ENCODE measurements at places on chromosomes 12 and 14. TPM values are rescaled to one million over a fixed set of nuclear protein-coding genes. Genes with fewer than 3 reads are reported as not detected.
A peak's percentile ranks its signal among the peaks of the same experiment; 100 is the strongest.

The PLA2G1B gene
- total RNA-seq, result not detected

The TAS2R42 gene
- not detected for total RNA-seq

The SOAT2 gene
- not detected for total RNA-seq

The DAAM1 gene
- 17.5 TPM for total RNA-seq

The FGD4 gene
- 3.5 TPM for total RNA-seq

The EPS8 gene
- total RNA-seq, result 107 TPM

The FIGNL2 gene
- 0.32 TPM for total RNA-seq

The SYNDIG1L gene
- not detected for total RNA-seq

The PHLDA1 gene
- 36.7 TPM for total RNA-seq

The HCAR3 gene
- total RNA-seq, result not detected

The PFDN5 gene
- total RNA-seq, result 380 TPM

The CCDC184 gene
- 1.0 TPM for total RNA-seq

The KCNC2 gene
- total RNA-seq, result not detected

- no peak for DNase-seq
Observed at GRCh38 chr14:89543425-89543790, 126.4 kb upstream of the FOXN3 start.

DNA sequence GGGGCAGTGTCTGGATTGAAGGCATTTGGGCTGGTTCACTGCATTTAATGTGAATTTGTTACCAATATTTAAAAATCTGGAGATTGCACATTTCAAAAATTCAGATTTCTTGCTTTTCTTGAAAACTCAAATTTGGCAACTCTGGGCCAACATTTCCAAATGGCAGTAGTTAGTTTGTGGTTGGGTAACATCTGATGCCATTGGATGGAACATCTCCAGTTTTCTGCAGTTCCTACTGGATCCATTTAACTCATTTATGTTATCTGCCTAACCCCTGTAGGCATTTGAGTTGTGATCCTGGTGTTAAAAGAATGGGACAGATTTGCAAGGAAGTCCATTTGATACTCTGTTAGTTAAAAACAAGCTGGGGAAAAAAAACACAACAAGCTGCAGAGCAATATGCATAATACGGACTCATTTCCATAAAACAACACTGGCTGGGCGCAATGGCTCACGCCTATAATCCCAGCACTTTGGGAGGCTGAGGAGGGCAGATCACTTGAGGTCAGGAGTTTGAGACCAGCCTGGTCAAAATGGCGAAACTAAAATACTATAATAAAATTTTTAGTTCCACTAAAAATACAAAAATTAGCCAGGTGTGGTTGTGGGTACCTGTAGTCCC is 7.9 kb downstream of the EIF2B2 start:
- DNase-seq, result peak; percentile 51

DNA sequence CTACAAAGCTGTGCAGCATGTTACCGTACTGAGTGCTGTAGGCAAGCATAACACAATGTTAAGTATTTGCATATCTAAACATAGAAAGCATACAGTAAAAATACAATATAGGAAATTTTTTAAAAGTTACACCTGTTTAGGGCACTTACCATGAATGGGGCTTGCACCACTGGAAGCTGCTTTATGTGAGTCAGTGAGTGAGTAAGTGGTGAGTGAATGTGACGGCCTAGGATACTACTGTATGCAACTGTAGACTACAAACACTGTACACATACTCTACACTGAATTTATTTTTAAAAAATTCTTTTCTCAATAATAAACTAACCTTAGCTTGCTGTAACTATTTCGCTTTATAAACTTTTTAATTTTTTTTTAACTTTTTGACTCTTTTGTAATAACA is 82.1 kb upstream of the FSCB start:
- no peak for DNase-seq

- no peak for DNase-seq
Observed at GRCh38 chr12:52081263-52081733, 1.8 kb downstream of the SMIM41 start.

DNA sequence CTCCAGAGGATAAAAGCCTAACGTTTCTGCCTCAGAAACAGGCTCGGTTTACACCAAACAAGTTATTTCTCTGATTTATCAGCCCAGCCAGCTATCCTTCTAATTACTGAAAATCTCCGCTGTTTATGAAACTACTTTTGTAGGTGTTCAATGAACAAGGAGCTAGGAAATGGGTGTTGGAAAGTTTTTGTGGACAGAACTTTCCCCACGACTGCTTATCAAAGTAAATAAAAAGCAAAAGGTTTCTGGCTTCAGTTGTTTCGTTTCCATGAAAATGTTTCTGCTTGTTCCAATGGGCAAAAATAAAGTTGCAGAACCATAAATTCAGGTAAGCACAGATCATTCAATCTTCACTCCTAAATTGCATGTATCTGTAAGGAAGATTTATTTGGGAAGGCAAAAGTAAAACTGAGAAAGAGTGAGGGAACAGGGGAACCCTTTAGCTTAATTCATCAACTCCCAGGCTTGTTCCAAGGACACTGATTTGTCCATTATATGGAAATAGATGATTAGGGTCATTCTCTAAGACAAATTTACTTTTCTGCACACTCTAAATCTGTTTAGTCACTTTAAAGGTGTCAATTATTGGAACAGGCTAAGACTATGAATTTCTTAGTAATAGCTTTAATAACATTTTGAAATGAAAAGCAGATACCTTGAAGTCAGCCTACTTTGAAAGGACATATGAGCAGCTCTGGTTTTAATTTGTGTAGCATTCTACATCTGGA is 175.9 kb upstream of the CDKN3 start:
- DNase-seq, result no peak

GRCh38 chr14:101235335-101236103 is 325.8 kb upstream of the DIO3 start:
- peak; percentile 70 for DNase-seq

GRCh38 chr12:9365296-9365695 is 157.1 kb upstream of the PZP start:
- DNase-seq, result peak; percentile 51

DNA sequence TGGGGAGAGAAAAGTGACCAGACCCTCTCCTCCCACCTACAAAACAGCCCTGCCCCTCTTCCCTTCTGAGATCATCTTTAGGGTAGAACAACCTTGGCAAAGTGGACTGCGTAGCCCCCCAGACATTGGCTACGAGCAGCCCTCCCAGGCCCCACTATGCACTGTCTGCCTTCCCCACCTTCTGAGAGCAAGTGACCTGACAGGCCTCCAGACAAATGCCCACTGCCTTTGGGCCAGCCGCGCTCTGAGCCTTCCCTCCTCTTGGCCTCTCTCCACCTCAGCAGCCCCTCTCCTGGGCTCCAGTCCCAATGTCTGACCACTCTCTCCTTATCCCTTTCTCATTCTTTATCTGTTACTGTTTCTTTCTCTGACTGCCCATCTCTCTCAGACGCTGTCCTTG is 46.5 kb upstream of the CCND2 start:
- no peak for DNase-seq

DNA sequence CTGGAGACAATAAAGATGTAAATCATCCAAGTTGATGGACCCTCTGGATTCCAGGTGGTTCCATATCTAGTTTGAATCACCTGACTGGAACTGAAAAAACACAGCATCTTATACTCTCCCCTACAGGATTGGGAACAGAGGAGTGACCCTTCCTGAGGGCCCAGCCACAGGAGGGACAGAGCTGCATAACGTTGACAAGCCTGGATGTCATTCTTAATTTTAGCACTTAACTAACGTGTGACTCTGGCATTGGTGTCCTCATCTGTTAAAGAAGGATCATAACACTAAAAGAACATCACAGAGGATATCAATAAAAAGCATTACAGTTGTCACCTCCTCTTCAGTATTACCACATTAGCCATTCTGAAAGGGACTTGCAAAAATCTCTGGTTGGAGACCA is 47.7 kb downstream of the STON2 start:
- no peak for DNase-seq

DNA sequence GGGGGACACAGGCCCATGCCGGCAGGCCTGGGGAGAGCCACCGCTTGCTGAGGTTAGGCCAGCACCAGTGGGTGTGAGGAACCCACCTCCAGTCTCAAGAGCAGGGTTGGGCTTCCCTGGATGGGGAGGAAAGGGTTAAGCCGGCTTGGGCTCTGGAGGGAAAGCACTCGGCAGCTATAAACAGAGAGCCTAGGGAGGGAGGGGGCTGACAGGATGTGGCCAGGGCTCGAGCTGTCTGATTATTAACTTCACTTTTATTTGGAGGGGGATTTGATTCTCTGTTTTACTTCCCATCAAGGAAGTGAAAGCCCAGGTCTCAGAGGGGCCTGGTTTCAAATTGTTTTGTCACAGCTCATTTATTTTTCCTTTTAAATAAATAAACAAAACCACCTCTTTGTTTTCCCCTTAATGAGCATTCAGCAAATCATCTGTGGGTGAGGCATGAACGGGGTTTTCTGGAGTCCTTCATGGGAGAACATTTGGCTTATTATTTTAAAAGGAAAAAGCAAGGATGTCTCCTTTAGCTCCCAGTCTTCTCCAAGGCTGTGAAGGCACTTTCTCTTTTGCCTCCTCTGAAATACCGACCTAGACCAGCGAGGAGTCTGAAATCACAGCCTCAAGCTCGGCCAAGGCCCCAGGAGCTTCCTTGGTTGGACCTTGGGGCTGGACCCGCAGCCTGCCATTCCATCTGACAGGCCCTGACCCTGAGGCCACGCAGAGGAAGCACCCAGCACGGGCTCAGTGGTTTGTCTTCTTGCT is 21.9 kb upstream of the ZFP36L1 start:
- peak; percentile 66 for DNase-seq

- no peak for DNase-seq
Observed at GRCh38 chr14:30238936-30239335, 311.3 kb upstream of the PRKD1 start.

DNA sequence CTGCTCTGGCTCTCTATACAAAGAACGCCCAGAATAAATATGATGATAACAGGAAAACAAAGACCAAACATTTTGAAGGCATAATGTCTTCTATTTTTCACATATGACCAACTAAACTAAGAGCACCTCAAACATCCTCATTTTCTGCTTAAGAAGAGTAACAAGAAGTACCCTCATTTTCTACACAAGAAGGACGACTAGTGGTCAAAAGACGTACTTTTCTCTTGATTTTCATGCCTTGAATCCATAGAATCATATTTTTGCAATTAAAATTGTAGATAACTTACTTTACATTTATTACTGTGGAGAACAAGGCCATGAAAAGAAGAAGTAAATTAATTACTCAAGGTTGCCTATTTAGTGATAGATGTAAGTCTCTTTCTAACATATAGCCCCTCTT is 358.6 kb downstream of the DUSP6 start:
- DNase-seq, result peak; percentile 77

DNA sequence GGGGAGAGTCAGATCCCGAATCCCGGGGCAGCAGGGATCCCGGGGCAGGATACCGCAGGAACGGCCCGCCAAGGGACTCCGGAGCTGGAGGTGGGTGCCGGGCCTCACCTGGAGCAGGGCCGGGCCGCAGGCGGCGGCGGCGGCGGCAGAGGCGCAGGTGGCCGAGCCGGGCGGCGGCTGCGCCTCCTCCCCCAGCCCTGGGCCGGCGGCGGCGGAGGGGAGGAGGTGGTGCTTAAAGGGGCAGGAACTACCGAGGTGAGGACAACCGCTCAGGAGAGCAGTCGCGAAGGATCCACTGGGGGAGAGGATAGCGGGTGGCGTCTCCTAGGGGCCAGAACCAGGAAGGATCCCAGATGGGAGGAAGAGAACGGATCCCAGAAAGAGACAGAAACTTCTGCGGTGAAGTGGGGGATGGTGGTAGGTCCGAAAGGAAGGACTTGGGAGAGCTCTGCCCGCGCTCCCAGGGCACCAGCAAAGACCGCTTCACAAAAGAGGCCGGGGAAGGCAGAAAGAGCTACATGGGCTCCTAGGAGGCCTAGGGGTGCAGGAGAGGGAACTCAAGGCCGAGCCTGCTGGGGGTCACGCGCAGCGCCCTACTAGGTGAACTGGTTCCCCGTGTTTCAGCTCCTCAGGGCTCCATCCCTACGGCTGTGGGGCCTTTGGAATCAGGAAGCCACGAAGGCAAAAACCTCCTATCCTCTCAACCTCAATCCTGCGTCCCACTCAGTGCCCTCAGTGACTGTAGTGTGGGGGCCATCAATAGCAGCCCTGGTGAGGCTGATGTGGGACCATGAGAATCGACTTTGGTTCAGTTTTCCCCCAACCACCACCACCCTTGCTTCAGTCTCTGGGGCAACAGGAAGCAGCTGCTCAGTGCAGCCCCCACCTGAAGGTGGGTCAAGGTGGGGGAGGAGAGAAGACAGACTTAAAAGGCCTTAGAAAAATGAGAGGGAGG is 5.0 kb upstream of the BAZ2A start:
- DNase-seq, result peak; percentile 88

- DNase-seq, result no peak
Observed at GRCh38 chr12:113293100-113293499, 41.8 kb downstream of the SLC8B1 start.

- no peak for DNase-seq
Observed at GRCh38 chr12:65754744-65755595, 69.3 kb upstream of the HMGA2 start.
